NCI-H2029 treated with DMSO at 0.1 percent for 48 hours (cell line): ENCODE measurements at places on chromosomes 16 and 17.

GRCh38 chr16:1712791-1713261, 6.8 kb downstream of the MAPK8IP3 start:
- DNase-seq = no peak

GRCh38 chr17:8131844-8132441, 8.0 kb upstream of the HES7 start:
- no peak for DNase-seq

- no peak for DNase-seq
These were observed 1.1 kb upstream of the FASN start for GRCh38 chr17:82098939-82099763.

GRCh38 chr16:87391324-87391949, 699 bp upstream of the MAP1LC3B start:
- DNase-seq = no peak

DNA sequence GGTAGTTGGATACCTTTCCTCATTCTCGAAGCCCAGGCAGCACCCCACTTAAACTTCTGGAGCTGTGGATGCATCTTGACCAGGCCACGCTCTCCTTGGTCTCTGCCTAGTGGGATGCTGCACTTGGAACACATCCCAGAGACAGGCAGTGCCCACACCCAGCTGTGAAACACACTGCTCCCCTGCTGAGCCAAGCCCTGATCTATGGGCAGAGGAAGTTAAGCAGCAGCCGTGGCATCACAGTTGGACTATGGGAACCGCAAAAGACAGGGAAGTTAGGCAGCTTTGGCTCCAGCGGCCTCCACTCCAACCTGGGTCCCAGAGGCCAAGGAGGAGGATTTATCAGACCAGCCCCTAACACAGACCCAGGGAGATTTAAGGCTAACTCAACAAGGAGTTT, 284.8 kb upstream of the CCL2 start:
- no peak for DNase-seq

DNA sequence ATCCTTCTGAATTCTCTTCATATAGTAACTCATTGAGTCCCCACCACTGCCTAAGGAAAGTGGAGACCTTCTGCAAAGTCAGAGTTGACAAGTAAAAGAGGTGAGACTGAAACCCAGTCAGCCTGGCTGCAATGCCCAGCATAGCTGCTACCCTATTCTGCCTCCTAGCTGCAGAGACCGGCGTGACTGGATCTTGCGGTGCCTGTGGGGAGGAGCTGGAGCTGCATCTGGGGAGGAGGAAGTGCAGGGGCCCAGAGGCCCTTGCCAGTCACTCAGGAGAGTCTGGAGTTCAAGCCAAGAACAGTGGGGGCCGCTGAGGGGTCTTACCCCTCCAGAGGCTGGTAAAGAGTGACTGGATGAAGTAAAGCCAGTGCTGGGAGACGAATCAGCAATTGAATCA, 35.0 kb upstream of the ZNF423 start:
- DNase-seq = no peak
